ENCODE measurements at places on chromosomes 16 and 17. TPM values are rescaled to one million over a fixed set of nuclear protein-coding genes. Genes with fewer than 3 reads are reported as not detected.

Gene CEP95
- total RNA-seq = 29.9 TPM

Gene KRTAP16-1
- total RNA-seq = not detected

Gene KREMEN2
- 1.9 TPM for total RNA-seq

Gene MYO18A
- 24.1 TPM for total RNA-seq

Gene HSPB9
- total RNA-seq = not detected

Gene SLFN14
- total RNA-seq = not detected

Gene PRR11
- 68.5 TPM for total RNA-seq

Gene ZMYND15
- total RNA-seq = 0.35 TPM

Gene TP53TG3D
- 0.97 TPM for total RNA-seq

Gene STX1B
- total RNA-seq = 2.3 TPM

Gene TERB1
- 0.07 TPM for total RNA-seq

Gene SEZ6
- total RNA-seq = not detected

Gene TAT
- not detected for total RNA-seq

Gene LHX1
- 1.0 TPM for total RNA-seq

Gene REXO5
- total RNA-seq = 3.5 TPM

Gene DYNLRB2
- total RNA-seq = 0.27 TPM

Gene KLHL36
- 27.5 TPM for total RNA-seq

Gene TMEM92
- total RNA-seq = 14.9 TPM

Gene RBFOX1
- not detected for total RNA-seq

Gene ACSF2
- 13.6 TPM for total RNA-seq

Gene ADORA2B
- total RNA-seq = 13.3 TPM
